ENCODE measurements at places on chromosomes 12 and 14.

- no peak for DNase-seq
These were observed 355.1 kb downstream of the ALG10 start for GRCh38 chr12:34377243-34378035.

DNA sequence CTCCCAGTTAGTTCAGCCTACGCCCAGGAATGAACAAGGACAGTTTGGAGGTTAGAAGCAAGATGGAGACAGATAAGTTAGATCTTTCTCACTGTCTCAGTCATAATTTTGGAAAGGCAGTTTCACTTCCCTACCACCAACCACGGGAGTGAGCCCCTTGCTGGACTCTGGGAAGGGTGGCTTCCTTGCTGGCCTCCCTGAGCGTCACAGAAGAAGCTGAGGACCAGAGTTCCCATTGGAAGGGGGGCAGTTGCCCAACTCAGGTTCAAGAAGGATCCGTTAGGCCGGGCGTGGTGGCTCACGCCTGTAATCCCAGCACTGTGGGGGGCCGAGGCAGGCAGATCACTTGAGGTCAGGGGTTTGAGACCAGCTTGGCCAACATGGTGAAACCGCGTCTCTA is 106.2 kb upstream of the MAX start:
- DNase-seq: no peak

- no peak for DNase-seq
These were observed 21.0 kb upstream of the JDP2 start for GRCh38 chr14:75406856-75407255.

DNA sequence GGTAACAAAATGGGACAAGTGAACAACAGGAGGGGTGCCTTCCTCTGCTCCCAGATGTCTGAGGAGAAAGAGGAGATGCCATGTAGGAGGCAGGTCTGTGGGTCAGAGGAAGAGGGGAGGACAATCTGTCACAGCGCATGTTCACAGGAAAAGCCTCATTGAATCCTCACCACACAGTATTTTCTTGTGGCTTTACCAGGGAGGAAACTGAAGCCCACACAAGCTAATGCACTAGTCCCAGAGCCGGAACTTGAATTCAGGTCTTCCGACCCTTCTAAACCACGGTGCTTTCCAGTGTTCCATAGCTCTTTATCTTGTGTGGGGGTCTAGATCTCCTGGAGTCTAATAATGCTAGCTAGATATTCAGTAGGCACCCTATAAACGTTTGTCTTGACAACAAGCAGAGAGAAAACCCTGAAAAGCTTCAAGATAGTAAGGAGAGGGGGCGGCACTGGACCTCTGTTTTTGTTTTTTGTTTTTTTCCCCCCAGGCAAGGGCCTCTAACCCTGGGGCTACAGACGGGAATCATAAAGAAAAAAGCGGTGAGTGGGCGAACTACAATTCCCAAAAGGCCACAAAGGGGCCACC is 371 bp upstream of the SHMT2 start:
- no peak for DNase-seq

GRCh38 chr14:51540364-51540763 is 111.3 kb upstream of the FRMD6 start:
- no peak for DNase-seq

GRCh38 chr12:66025477-66025876 is 105.1 kb downstream of the LLPH start:
- no peak for DNase-seq

GRCh38 chr14:99177886-99178835 is 93.8 kb downstream of the BCL11B start:
- no peak for DNase-seq

GRCh38 chr12:76449583-76449982 is 101.4 kb upstream of the BBS10 start:
- DNase-seq: no peak

DNA sequence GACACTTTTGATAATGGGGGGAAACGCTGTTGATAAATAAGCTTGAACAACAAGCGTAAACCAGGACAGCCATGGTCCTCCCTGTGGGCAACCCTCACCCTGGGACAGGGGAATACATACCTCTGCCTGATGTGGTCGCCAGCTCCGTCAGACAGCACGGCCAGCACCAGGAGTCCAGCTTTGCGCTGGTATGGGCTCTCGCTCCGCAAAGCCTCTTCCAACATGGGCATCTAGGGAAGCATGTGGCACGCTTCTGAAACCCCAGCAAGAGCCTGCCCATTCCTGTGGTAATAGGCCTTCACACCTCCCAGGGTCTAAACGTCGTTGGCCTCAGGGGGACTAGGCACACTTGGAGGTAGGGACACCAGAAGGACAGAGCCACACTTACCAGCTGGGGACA is 2.9 kb downstream of the IPO4 start:
- no peak for DNase-seq

Measured in stimulated activated CD4-positive, alpha-beta T cell treated with anti-CD3 and anti-CD28 coated beads, Interleukin-1b, Interleukin-23, amount 100 ng/mL, for 48 hours (primary cell).